ENCODE measurements at places on chromosomes 2 and 18.
A peak's percentile ranks its signal among the peaks of the same experiment; 100 is the strongest.

GRCh38 chr2:162613839-162614238 lies 224.7 kb downstream of the KCNH7 start:
- DNase-seq, result no peak

- DNase-seq, result no peak
Measured at GRCh38 chr2:10372203-10372861, 69.6 kb downstream of the HPCAL1 start.

DNA sequence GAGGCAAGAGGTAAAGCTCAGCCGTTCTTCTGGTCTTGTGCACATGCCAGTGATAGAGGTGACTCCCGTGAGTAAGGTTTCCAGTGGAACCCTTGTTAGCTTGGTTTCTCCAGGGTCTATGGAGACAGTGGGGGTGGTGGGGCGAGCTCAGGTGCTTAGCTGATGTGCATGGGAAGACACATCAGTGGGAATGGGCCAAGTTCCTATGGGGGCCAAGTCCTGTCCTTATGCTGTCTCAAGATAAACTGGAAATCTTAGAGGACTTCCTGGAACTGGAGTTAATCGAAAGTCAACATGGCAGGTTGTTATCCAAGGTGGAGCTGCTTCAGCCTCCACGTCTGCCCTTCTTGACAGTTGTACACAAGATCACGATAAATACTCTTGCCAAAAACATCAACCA lies 130.1 kb upstream of the TMEM18 start:
- DNase-seq, result no peak

DNA sequence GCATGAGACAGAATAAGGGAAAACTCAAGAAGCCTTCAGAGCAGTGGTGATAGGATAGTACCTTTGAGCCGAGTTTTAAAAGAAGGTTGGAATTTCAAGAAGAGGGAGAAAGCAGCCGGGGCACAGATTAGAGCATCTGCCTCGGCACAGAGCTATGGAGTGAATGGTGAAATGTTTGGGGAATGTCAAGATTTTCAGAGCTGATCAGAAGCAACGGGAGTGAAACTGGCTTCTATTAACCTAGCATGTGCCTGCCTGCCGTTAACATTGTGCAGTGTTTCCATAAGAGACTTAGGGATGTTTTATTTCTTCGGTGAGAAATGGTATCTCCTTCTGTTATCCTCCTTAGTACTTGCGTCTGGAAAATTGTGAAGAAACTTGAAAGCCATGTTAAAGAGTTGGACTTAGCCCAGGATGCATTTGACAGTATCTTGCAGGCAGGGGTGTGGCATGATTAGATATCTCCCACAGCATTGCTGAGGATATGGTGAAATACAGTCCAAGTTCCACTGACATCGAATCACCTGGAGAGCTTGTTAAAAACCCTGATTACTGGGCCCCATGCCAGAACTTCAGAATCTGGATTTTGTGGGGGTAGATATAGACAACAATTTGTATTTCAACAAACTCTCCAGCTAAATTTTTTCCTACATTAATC lies 96.8 kb upstream of the PPP1CB start:
- no peak for DNase-seq

DNA sequence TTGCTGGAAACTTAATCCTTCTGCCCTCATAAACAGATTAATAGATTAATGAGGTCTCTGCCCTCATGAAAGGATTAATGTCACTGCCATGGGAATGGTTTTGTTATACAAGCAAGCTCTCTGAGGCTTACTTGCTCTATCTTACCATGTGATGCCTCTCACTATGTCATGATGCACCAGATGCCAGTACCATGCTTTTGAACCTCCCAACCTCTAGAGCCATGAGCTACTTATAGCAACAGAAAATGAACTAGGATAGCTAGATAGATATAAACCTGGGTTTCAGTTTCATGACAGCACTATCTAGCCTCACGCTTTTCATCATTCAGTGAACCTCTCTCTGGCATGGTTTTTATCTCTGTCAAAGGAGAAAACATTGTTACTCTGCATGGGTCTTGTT lies 371.6 kb upstream of the LRP1B start:
- DNase-seq, result no peak

GRCh38 chr2:42954227-42954962 lies 162.0 kb upstream of the HAAO start:
- DNase-seq, result no peak

DNA sequence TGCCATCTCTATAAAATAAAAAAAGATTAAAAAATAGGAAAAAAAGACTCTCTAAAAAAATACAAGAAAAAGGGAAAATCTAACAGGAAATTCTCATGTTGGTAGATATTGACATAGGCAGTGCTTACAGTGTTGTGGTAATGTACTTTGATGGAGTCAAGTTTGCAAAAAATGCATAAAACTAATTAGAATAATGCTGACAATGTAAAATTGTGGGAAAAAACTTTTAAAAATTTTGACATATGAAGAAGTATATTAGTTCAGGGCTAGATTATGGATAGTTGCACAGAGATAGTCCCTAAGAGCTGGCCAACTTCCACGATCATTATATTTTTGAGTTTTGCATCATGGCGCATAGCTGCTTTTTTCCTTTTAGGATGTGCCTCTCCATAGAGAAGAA lies 72.7 kb downstream of the GBX2 start:
- no peak for DNase-seq

GRCh38 chr18:59005262-59005661 lies 134.4 kb upstream of the SEC11C start:
- no peak for DNase-seq

DNA sequence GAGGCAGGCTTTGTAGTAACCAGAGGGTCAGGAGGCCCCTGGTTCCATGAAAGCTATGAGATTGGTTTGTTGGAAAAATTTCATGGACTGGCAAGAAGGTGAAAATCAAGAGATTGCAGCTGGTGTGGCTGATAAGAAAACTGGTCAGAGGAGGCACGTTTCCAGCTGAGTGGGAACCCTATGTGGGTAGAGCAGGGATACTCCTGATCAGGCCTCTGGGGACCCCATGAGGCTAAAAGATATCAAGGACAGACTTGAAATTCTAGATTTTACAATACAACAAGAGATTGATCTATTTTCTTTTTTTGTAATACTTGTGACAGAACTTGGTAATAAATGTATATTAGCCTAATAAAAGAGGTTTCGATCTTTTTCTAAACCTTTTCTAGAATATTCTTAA lies 1615.1 kb downstream of the DPP10 start:
- no peak for DNase-seq

- DNase-seq, result no peak
Measured at GRCh38 chr2:38080346-38080745, 4.4 kb upstream of the CYP1B1 start.

GRCh38 chr2:130957915-130958314 lies 121.2 kb downstream of the ARHGEF4 start:
- DNase-seq, result no peak

DNA sequence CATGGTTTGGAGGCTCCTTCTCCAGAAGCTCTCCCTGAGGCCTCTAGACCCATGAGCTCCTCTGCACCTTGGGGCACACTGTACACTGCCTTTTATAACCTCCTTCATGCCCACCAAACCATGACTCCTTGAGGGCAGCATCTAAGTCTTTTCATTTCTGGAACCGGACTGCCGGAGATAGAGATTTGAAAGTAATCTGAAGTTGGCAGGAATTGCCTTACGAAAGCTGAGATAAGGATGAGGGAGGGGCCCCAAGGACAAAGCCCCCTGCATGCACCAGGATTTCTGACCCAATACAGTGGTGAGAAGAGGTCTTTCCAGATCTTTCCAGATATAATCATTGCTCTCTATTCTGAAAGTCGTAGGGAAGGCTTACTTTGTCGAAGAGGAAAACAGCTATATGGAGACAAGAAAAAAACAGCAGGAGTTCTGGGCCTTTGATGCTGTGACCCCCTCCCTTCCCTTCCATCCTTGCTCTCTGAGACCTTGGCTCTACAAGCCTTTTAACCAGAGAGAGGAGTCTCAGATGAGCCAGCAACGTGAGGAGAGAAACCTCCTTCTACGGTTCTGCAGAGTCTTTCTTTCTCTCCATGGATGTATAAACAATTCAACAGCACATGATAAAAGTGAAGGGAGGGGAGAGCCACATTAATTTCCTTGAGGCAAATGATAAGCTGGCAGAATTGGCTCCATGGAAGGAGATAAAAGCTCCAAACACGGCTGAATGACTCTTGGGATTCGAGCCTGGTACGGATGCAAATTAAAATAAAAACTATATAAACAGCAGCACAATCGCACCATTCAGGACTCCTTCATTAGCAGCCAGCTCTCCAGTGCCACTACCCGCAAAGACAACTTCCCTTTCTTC lies 88.0 kb upstream of the RTN4 start:
- no peak for DNase-seq

DNA sequence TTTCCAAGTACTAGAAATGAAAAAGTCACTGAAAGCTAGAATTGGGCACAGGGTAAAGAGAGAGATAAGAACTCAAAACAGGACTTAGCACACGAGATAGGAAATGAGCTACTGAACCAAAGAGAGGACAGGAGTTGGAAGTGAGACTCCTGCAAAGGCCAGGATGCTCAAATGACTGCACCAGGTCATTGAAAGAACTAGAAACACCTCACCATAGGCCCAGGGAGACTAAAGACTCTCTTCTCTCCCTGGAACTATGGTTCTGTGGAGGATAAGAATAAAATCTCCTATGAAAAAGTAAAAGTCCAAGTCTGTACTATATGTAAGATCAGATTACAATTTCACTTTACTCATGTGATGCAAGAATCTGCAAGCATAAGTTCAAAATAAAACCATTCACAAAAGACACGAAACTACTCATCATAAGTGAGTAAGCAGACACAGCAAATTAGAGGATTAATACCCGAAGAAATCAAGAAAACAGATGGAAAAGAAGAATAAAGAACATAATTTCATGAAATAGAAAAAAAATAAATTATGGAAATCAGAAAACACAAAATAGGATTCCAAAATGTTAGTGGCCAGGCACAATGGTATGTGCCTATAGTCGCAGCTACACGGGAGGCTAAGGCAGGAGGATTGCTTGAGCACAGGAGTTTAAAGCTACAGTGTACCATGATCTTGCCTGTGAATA lies 6.5 kb downstream of the NBAS start:
- no peak for DNase-seq

- DNase-seq, result peak; percentile 61
Measured at GRCh38 chr2:228613133-228613850, 431.8 kb upstream of the SPHKAP start.

DNA sequence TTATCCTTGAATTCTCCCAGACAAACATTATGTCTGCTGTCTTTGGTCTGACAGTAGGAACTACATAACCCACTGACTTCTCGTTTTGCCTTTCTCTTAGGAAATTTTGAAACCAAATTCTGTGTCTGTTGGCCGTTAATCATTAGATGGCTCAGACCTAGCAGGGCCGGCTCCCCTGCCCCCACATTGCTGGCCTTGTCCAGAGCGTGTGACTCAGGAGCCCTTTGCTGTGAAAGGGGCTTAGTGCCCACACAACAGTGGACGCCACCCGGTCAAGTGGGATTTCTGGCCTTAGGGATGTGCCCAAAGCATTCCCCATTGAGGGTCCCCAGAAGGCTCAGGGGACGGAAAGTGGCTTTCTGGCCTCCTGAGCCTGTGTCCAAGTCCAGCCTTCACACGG lies 137.5 kb downstream of the CTIF start:
- DNase-seq, result no peak

- DNase-seq, result peak; percentile 54
Measured at GRCh38 chr2:11870584-11870983, 124.2 kb downstream of the LPIN1 start.

- no peak for DNase-seq
Measured at GRCh38 chr2:74957886-74958273, 563 bp upstream of the POLE4 start.
